ENCODE measurements at places on chromosomes 12 and 14.

DNA sequence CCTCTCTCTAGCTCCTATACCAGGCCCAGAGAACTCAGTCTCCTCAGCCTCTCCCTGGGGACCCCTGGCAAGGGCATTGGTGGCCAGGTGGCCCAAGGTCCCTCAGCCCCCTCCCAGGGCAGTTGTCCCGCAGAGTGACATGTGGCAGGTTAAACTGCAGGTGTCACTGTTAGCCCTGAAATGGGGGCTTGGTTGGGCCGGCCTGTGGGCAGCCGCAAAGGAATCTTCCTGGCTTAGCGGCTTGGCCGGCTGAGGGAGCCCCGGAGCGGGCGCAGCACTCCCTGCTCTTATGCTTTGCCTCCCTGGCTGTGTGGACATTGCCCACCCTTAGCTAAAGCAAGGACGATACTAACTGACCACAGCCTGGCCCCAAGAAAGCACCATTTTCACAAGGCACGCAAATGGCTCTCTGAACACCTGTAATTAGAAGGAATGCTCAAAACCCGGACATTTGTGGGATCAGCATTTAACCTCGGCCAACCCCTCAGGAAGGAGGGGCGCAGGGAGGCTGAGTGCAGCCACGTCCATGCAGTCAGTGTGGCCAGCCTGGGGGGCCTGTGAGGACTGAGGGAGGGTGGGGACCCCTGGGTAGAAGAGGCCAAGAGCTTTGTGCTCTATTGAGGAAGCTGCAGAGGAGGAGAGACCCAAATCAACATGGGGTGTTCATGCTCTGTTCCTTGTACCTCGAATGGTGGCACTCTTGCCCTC, 82.2 kb downstream of the PAPOLA start:
- peak; percentile 16 for DNase-seq

DNA sequence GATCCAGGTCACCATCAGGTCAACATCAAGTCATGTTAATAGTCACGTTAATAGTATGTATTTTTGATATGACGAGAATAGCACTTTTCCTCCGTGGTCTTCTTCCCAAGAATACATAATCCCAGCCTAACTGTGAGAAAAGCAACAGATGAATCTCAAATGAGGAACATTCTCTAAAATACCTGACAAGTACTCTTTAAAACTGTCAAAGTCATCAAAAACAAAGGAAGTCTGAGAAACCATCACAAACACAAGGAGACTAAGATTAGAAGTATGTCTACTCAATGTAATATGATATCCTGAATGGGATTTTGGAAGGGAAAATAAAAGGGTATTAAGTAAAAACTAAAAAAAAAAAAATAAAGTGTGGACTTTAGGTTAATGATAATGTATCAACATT, 36.8 kb upstream of the GLIPR1 start:
- DNase-seq, result no peak

GRCh38 chr12:58202933-58203718, 261.8 kb downstream of the ATP23 start:
- no peak for DNase-seq

DNA sequence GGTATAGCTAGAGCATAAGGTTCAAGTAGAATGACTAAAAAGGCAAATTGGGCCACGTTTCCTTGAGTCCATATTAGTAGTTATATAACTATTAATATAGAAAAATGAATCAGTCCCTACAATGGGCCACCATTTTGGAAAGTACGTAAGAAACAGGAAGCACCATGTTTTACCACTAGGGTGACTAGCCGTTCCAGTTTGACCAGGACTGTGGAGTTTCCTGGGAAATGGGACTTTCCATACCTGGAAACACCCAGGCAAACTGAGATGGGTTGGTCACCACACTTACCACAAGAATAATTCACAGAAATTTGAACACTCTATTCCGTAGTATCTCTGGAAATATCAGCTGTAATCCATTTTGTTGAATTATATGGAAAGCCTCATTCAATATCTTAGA, 2.1 kb upstream of the MAGOHB start:
- no peak for DNase-seq

DNA sequence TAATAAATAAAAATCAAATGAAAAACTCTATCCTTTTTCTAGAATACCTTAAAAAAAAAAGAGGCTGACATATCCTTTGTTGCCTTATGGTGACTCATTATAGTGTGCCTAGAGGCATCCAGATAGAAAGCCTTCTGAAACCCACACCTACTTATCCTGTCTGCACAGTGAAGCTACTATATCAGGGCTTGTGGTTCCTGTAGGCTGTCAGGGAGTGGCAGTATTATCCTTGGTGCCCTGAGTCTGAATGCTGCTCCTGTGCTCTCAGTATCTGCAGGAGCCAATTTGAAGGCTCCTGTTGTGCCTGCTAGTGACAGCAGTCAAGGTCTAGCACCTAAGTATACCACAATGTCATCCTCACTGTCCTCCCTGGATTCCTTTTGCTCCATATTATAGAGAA, 168.4 kb upstream of the AVPR1A start:
- DNase-seq, result peak; percentile 8

DNA sequence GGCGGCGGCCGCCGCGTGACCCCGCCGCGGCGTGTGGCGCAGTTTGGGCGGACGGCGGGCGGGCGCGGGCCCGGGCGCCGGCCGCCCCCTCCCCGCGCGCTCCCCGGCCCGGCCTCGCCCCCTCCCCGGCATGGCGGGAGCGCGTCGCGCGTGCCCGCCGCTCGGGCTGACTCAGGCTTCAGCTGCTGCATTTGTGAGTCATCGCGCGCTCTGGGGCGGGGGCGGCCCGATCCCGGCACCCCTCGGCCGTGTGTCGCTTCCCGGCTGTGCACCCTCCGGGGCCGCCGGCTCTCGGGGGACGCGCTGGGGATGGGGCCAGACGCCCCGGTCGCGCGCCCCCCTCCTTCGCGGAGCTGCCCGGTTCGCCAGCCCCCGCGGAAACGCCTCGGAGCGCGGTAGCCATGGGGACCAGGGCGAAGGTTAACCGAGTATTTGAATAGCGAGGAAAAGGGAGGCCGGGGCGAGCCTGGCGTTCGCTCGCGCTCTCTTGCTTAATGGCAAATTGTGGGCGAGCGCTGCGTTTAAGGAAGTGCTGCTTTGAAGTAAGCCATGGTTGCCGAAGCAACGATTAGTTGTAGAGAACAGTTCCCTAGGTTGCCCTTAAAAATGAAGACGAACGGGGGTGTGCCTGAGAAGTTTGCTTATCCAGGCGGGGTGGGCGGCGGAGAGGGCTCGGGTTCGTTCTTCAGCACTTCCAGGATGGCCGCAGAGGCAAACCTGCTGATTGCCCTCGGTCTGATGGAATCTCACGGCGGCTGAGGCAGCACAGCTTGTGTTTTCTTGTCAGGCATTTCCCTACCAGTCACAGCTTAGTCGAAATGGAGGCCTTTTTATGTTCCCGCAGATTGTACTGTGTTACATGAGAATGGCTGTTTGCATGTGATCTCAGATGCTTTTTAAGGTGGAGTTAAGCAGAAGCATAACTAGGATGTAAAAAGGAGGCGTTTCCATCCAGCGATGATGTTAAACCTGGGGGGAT, 896 bp downstream of the EIF5 start:
- peak; percentile 80 for DNase-seq

DNA sequence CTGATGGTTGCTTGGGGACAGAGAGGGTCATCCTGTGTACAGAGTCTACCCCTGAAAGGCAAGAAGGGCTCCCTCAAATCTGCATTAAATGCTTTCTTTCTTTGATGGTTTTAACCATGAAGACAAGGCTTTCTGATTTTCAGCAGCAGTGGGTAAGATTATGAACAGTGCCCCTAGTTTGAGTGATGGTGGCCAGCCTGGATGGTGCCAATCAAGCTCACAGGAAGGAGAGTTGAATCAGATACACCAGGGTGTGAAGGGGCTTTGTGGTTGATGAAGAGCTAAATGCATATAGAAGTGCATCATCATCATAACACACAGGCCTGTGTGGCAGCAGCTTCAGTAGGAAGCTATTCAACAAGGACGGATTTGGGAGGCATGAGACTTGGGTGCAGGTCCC, 5.7 kb downstream of the KRT85 start:
- no peak for DNase-seq

DNA sequence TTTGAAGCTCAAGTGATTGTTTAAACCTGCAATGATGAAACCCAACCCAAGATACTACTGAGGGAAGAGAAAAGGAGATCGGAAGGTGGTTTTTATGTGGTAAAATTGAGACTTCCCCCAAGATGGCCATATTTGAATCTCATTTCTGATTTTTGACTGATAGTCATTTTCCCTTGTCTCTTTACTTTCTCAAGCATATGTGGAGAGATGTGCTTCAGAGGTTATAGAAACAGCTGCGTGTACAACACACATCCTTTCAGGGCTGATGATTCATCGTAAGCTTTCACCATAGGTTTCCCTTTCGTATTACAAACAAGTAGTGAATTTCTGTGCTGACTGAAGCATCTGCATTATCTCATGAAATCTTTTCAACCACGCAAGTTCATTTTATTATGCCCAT, 276.2 kb downstream of the EMP1 start:
- peak; percentile 60 for DNase-seq

- DNase-seq, result no peak
These were observed 3.3 kb downstream of the SP1 start for GRCh38 chr12:53383258-53383657.

GRCh38 chr12:16474801-16475200, 127.4 kb downstream of the MGST1 start:
- DNase-seq, result no peak

GRCh38 chr14:105093038-105093430, 27.8 kb upstream of the GPR132 start:
- peak; percentile 75 for DNase-seq

DNA sequence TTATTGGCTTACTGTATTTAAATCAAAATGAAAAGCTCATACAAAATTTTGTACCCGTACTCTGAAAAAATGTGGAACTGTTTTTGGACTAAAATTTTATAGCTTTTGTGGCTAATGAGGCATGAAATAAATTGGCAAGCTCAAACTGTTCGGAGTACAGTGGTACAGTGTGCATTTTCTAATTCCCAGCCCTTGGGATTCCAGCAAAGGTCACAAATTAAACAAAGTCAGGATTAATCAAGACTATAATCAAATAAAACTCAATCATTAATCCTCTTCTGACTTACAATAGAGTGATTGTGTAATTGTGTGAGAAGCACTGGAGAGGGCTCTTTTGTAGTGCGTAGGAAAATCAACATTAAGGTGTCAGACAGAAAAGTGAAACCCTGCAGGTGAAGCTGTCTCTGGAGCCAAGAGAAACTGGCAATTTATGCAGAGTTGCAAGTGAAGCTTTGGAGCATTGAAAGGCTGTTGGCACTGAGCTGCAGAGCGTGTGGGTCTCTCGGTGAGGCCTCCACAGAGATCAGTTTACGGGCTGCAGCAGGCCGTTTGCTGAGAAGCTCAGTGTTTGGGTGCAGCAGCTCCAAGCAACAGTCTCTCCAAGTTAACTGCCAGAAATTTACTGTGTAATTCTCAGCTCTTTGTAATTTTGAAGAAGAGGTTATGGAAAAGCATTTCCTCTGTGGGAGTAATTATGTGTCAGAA, 275.9 kb downstream of the FBXL14 start:
- DNase-seq, result peak; percentile 72

DNA sequence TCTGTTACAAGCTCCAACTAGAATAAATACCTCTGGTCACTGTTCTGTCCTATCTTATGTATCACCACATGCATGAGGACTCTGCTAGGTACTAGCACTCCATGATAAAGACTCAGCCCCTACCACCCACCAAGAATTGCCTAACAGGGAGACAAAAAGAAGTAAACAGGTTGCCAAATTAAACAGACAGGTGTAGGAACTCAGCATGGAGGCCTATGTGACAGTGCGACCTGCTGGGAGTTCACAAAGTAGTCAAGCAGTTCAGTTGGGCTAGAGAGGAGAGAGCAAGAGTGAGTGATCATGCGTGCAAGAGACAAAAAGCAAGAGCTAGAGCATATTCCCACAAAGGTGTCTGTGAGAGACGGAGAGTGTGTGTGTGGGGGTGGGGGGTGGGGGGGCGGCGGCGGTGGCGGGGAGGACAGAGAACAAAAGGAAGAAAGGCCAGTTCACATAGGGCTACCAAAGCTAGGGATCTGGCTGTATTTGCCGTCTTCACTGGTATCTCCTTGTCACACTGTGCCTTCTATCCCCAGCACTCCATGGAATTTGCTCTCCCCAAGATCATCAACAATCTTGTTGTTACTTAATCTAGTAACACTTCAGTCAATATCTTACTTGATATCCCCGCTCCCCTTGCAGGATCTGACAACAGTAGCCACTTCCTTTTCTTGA, 81.2 kb downstream of the SPPL3 start:
- no peak for DNase-seq

DNA sequence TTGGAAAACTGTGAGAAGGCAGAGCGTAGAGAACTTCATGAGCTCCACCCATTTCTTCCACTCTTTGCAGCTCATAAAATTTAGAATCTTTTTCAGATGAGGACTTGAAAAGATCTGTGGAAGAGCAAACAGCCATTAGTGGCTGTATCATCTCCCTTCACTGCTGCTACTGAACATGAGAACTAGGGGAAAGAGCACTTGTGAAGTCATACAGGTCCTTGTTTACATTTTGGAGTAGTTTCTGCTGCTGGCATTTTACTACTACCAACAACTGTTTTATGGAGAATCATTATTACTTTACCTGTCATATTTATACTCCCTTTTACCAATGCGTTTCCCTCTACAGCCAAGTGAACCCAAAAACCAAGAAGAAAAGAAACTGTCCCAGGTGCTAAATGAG, 41.0 kb downstream of the RPGRIP1 start:
- no peak for DNase-seq

- DNase-seq, result peak; percentile 47
These were observed 397.1 kb downstream of the NOVA1 start for GRCh38 chr14:26200687-26201086.

DNA sequence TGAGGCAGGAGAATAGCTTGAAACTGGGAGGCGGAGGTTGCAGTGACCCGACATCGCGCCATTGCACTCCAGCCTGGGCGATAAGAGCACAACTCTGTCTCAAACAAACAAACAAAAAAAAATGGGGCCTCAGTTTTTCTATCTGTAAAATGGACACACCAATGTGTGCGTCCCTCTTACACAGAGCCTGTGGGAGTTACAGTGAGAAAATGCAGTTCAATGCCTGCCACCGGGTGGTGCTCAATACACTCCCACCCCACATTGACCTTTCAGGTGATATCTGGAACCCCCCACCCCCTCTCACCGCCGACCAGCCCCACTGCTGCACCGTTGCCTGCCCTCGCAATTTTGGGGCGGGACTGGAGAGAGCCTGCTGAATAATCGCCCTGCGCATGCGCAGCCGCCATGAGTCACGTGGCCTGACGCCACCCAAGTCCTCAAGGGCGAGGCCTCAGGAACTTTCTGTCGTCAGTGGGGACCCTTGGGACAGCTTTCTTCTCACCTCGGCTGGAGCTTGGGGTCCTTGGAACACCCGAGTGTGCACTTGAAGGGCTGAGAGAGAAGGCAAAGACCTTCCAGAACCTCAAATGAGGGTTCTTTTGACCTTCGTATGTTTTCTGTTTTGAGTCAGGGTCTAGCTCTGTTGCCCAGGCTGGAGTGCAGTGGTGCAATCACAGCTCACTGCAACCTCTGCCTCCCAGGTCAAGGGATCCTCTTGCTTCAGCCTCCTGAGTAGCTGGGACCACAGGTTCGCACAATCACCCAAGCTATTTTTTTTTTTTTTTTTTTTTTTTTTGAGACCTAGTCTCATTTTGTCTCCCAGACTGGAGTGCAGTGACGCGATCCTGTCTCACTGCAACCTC, 14.6 kb upstream of the CABP1 start:
- no peak for DNase-seq

Data from fibroblast of skin of abdomen (primary cell).